Mesothelial cell of epicardium (in vitro differentiated cells): ENCODE measurements at places on chromosomes 6 and 20.
A peak's percentile ranks its signal among the peaks of the same experiment; 100 is the strongest.

- no peaks in the 10 kb centered on the region for H3K27me3 ChIP-seq
- H3K4me3 ChIP-seq: no peak overlapping the region
Observed at GRCh38 chr6:42507195-42507594, 55.5 kb upstream of the TRERF1 start.

- no peak for DNase-seq
- peaks cover 10% of the 10 kb centered on the region for H3K36me3 ChIP-seq
- H3K27ac ChIP-seq: peak overlapping the region; percentile 88
- no peak overlapping the region for H3K4me3 ChIP-seq
- peaks cover 51% of the 10 kb centered on the region for H3K4me1 ChIP-seq
- H3K27me3 ChIP-seq: no peaks in the 10 kb centered on the region
Observed at GRCh38 chr6:75609639-75610590, 8.2 kb downstream of the SENP6 start.

- no peaks in the 10 kb centered on the region for H3K36me3 ChIP-seq
- no peak overlapping the region for H3K4me3 ChIP-seq
- no peak for DNase-seq
- H3K4me1 ChIP-seq: peaks cover 66% of the 10 kb centered on the region
- H3K27me3 ChIP-seq: no peaks in the 10 kb centered on the region
Observed at GRCh38 chr6:4320860-4321259, 185.5 kb upstream of the ECI2 start.

DNA sequence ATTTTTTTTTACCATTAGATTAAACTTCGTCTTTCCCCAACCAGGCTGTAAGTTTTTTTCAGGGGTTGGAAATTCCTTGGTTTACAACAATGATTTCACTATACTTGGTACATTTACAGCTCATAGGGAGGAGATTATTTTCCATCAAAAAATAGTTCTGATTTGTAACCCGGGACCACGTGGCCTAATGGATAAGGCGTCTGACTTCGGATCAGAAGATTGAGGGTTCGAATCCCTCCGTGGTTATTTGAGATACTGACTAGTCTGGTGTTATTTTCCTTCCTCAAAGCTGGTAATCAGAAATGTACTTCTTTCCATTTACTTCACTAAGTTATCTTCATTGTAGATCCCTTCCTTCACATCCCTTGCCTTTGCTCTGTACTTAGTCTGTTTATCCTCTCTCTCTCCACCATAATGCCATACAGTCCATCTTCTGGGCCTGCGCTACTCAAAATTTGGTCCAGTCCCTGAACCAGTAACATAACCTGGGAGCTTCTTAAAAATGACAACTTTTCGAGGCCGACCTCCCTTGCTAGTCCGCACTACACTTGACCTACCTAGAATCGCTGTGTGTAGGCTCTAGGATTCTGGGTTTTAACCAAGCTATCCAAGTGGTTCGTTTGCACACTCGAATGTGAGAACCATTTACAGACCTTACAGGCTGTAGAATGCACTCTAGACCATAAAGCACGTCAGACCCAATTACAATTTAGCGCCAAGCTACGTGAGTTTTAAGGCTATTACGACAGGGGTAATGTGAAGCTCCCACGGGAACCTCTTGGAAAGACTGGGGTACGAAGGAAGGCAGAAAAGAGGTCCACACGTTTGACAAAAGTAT lies 42.1 kb upstream of the BTN3A2 start:
- peak overlapping the region; percentile 86 for H3K4me3 ChIP-seq
- no peak for DNase-seq
- H3K27ac ChIP-seq: peak overlapping the region; percentile 59
- no peaks in the 10 kb centered on the region for H3K36me3 ChIP-seq
- H3K4me1 ChIP-seq: peaks cover 11% of the 10 kb centered on the region
- H3K27me3 ChIP-seq: peaks cover 27% of the 10 kb centered on the region

GRCh38 chr6:26377719-26378118 lies 5.2 kb upstream of the BTN2A2 start:
- no peak for DNase-seq
- H3K36me3 ChIP-seq: peaks cover 23% of the 10 kb centered on the region
- H3K27ac ChIP-seq: no peak overlapping the region
- no peaks in the 10 kb centered on the region for H3K4me1 ChIP-seq
